ENCODE measurements at places on chromosomes 1 and 21. TPM values are rescaled to one million over a fixed set of nuclear protein-coding genes. Genes with fewer than 3 reads are reported as not detected.
A peak's percentile ranks its signal among the peaks of the same experiment; 100 is the strongest.

- H3K4me1 ChIP-seq: peaks cover 59% of the 10 kb centered on the region
- no peaks in the 10 kb centered on the region for H3K36me3 ChIP-seq
- H3K27me3 ChIP-seq: peaks cover 33% of the 10 kb centered on the region
- H3K4me3 ChIP-seq: peak overlapping the region; percentile 14
Observed at GRCh38 chr1:159929155-159930051, 4.1 kb upstream of the TAGLN2 start.

PTGER3 gene
- 33.3 TPM for total RNA-seq

DNA sequence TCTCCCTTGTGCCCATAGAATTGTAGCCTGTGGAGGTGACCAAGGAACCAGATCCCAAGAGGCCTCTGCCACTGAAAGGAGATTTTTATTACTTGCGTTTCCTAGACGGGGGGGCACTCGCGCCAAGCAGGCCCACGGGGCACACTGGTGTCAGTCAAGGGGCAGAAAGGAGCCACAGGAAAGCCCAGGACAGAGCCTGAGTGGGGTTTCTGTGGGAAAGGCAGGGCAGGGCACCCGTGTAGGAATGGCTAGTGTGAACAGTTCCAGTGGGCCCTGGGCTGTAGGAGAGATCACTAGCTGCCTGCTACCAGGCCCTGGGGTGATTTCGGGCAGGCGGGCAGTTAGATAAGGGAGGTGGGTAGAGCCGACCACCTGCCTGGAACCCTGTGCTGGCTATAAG is 70.8 kb downstream of the ADARB1 start:
- peaks cover 5% of the 10 kb centered on the region for H3K4me1 ChIP-seq
- H3K4me3 ChIP-seq: no peak overlapping the region
- H3K36me3 ChIP-seq: no peaks in the 10 kb centered on the region

DNA sequence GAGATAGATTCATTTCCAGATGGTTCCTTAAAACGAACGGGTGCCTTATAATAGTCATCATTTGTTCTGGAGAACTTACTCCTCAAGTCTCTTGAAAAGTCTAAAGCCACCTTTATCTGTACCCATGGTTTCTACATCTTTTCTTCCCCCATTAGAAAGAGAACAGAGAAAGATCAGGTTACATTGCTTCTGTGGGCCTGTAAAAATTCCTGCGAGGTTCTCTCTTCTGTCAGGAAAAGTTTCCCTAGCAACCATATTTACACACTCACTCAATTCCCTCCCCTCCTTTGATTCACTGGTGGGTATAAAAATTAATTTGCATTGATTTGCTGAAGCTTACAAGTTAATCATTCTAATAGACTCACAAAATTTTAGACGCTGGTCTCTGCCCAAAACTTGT is 6.7 kb downstream of the PHC2 start:
- no peaks in the 10 kb centered on the region for H3K4me1 ChIP-seq
- H3K27ac ChIP-seq: no peak overlapping the region

- no peak overlapping the region for H3K4me3 ChIP-seq
- no peak for DNase-seq
- no peaks in the 10 kb centered on the region for H3K4me1 ChIP-seq
Observed at GRCh38 chr1:98702976-98703375, 41.5 kb downstream of the SNX7 start.

RABIF gene
- 12.3 TPM for total RNA-seq

- DNase-seq: no peak
- no peak overlapping the region for H3K27ac ChIP-seq
- no peak overlapping the region for H3K4me3 ChIP-seq
- H3K36me3 ChIP-seq: peaks cover 30% of the 10 kb centered on the region
- H3K27me3 ChIP-seq: no peaks in the 10 kb centered on the region
- no peaks in the 10 kb centered on the region for H3K4me1 ChIP-seq
Observed at GRCh38 chr1:40462956-40463590, 12.8 kb downstream of the ZFP69B start.

Measured in K562 (cell line).